NB4 (cell line): ENCODE measurements at places on chromosomes 3 and 15.

DNA sequence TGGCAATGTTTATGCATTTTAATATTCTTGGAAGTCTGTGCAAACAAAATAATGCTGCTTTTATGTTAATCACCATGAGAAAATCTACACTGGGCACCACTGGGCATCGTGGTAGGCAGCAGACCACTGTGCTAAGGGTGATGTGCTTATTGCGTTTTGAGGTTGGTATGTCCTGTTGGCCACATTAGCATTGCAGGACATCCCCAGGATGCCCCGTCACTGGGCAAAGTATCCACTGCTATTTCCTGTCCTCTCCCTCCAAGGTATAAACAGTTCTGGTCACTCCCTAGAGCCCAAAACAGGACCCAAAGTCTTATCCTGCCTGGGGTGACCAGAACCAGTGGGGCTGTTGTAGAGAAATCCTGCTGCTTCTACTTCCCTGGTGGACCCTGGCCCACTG lies 284.2 kb upstream of the ROPN1 start:
- no peak for DNase-seq

DNA sequence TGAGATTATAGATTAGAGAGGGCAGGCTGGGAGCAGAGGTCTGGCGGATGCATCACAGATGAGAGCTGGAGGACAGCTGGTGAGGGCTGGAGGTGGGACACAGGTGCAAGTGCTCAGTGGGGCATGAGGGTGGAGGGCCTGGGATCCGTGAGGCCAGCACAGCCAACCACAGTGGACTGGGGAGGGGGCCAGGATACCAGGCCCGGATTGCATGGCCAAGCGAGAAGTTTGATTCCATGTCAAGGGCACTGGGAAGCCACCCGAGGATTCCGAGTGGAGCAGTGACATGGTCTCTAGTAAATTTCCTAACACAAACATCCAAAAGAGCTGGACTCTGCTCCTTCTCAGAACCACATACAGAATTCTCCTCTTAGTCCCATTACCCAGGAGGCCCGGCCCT lies 44.0 kb upstream of the SLC41A3 start:
- DNase-seq: no peak

- DNase-seq: no peak
Observed at GRCh38 chr3:122873741-122874515, 79.1 kb downstream of the SLC49A4 start.

DNA sequence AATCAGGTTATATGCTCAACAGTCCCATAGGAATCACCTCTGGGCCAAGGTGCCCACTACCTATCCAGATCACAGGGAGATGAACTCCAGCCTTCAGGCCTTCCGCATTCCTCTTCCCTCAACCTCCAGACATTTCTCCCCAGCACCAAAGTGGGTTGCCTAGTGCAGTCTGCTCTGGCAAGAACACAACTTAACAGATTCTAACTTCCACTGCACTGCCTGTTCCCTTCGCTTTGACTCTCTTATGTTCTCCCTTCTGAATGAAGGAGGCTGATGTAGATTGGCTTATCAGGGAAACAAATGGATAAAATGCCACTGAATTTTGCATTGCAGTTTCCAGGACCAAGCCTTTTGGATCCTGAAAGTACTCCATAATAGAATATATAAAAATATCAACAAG lies 106.3 kb downstream of the SRGAP3 start:
- DNase-seq: no peak

DNA sequence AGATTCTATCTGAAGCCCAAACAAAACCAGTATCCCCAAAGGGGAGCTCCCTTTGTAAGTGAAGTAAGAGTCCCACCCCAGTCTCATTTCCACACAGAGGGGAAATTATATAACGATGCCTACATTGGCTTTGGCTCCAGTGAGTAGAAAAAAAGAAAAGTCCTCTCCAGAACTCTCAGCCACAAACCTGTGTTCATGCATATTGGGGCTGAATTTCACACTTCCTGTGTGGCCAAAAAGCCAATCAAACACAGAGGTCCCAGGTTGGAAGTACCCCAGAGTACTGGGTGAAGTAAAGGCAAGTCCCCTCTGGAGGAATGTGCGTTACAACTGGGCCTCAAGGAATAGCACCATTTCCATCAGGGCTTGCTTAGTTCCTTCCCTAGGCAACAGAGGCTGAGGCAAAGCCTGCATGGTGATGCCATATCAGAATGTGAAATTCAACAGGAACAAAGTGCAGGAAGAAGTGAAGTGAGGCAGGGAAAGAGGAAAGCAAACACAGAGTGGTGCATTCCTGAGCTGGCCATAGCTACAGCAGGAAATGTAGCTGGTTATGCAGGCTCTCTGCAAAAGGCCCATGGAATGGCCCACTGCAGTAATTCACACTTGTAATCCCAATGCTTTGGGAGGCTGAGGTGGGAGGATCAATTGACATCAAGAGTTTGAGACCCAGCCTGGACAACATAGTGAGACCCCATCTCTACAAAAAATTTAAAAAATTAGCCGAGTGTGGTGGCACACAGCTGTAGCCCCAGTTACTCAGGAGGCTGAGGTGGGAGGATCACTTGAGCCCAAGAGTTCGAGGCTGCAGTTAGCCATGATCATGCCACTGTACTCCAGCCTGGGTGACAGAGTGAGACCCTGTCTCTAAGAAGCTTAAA lies 16.6 kb upstream of the CX3CR1 start:
- no peak for DNase-seq
